Brain pericyte (primary cell): ENCODE measurements at places on chromosomes 13 and 19.

- no peak for DNase-seq
Observed at GRCh38 chr19:6753178-6754031, 13.8 kb downstream of the SH2D3A start.

- no peak for DNase-seq
Observed at GRCh38 chr13:113147206-113147605, 11.2 kb upstream of the PROZ start.

DNA sequence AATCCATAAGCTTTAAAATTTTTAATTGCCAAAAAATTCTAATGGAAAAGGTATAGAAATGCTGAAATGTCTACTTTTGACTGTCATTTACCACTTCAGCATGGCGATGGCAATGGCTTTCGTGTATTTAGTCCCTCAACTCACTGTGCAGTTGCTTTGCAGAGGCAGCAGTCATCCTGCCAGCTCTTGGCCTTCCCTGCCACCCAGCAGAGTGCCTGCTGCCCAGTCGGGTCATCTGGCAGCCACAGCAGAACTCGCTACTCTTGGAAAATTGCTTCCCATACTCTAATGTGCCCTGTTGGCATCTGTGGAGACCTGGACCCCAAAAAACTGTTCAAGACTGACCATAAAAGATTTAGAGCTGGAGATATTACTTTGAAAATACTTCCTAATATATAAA, 383.2 kb downstream of the UQCRFS1 start:
- DNase-seq: no peak

DNA sequence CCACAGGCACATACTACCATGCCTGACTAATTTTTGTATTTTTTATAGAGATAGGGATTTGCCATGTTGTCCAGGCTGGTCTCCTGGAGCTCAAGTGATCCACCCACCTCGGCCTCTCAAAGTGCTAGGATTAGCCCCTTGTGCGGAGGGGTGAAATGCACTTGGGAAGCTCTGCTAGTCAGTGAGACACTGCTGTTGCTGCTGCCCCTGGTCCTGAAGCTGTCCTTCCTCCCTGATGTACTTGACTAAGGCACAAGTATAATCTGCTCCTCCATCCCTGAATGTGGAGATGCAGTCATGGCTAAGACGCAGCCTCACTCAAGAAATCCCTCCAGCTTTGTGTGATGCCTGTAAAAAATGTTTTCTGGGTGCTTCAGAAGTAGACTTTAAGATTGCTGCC, 124.5 kb downstream of the KCTD15 start:
- no peak for DNase-seq

DNA sequence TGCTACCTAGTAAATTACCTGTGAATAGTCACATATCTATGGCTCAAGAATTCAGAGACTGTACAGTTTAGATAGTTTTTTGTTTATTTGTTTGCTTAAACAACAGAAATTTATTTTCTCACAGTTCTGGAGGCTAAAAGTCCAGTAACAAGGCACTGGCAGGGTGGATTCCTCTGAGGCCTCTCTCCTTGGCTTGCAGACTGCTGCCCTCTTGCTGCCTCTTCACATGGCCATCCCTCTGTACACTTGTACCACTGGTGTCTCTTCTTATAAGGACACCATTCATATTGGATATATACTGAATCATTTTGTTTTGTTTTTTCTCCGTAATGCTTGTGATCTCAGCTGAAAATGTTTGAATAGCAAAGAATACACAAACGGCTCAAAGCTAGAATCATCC, 56.4 kb upstream of the MIR17HG start:
- DNase-seq: no peak

- no peak for DNase-seq
Observed at GRCh38 chr13:32790731-32791130, 204.5 kb downstream of the PDS5B start.

- DNase-seq: no peak
Observed at GRCh38 chr13:46004491-46004890, 48.1 kb downstream of the ZC3H13 start.

DNA sequence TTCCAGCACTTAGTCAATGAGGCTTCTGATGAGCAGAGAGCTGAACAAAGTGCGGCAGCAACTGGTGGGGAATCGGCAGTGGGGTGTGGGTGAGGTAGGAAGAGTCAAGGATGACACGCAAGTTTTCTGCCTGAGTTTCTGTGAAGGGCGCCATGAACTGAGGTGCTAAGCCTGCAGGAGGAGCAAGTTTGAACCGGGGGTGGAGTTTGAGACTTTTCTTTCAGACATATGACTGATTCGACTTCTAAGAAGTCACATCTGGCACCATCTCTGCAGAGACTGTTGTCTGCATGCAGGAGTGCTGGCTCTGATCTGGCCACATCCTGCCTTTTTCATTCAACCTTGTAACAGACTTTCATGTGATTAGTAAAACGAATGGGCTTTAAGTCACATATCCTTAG, 14.8 kb upstream of the GPI start:
- DNase-seq: no peak

DNA sequence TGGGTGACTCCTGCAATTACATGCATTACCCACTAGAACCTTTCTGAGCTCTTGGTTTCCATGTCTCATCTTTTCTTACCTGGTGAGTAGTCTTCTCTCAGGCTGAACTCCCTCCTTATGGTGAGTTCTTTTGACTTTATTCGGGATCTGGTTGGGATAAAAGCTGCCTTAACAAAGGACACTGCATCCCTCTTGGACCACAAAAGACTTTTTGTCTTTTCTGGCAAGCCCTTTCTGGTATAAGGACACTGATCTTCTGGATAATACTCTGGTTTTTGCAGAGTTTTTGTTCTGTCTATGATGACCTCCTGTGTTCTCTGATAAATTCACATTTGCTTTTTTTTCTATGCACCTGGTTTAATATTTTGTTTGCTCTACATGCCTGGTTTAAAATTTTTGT, 66.7 kb downstream of the SLITRK1 start:
- DNase-seq: no peak
